ENCODE measurements at places on chromosomes 11 and 22. TPM values are rescaled to one million over a fixed set of nuclear protein-coding genes. Genes with fewer than 3 reads are reported as not detected.
A peak's percentile ranks its signal among the peaks of the same experiment; 100 is the strongest.

DNA sequence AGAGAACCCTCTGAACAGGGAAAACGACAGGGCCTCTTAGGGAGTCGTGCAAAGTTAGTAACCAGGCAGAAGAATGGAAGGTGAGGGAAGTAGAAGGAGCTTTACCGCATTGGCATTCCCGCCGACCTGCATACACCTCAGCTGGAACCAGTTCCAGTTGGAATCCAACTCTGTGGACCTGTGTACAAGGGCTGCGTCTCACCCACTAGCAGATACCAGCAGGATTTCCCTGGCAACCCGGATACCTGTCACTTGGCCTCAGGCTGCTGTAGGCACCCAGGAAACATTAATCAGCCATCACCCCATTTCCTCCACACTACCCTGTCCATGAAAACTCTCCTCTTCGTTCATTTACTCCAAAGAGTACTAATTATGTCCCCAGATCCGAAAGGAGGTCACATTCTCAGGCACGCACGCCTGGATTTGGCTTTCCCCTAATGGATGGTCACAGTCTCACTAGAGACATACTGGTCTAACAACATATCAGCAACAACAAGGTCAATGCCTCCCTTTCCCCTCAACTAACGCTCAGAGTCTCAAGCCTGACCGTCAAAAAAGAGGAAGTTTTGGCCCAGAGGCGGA is 842 bp downstream of the ARFGAP2 start:
- no peak for DNase-seq

- peak; percentile 66 for DNase-seq
Observed at GRCh38 chr11:67240576-67241389, 25.5 kb upstream of the GRK2 start.

The IL17RA gene
- total RNA-seq, result 19.6 TPM

DNA sequence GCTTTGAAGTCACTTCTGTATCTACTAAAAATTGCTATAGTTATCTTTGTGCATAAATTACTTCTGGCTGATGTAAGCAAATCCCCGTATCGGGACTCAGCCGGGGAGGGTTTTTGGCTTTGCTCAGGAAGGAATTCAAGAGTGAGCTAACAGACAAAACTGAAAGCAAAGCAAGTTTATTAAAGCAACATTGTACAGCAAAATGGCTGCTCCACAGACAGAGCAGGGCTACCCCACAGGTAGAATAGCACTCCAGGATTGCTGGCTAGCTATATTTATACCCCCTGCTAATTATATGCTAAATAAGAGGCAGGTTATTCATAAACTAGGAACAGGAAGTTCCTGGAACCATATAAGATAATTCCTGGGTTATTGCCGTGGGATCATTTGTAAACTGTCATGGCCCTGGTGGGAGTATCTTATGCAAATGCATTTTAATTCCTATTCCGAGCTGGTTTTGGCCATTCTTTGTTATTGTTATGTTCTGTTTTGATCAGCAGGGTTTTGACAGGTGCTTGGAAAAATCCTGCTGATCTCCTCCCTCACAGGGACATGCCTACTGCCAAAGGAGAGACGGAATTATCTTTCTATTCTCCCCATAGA is 15.2 kb downstream of the MIF start:
- DNase-seq, result no peak

- DNase-seq, result no peak
Observed at GRCh38 chr22:31625661-31626426, 36.2 kb downstream of the PISD start.

The TSSK2 gene
- not detected for total RNA-seq

The RIMBP3C gene
- total RNA-seq, result 0.20 TPM

The MMP27 gene
- not detected for total RNA-seq

DNA sequence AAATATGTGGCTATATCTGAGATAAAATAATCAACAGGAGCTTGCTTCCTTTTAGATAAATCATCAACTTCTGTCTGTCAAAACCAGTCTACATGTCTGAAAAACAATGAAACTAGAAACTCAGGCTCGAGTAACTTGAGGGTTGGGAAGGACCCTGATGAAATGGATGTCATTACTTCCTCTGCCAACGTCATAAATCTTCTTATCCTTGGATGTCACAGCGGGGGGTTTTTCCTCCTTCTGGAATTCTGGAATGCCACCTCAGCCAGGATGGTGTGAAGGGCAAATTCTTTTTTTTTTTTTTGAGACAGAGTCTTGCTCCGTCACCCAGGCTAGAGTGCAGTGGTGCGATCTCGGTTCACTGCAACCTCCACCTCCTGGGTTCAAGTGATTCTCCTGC is 13.4 kb downstream of the LGR4 start:
- no peak for DNase-seq

GRCh38 chr11:82701847-82702520 is 31.7 kb downstream of the FAM181B start:
- DNase-seq, result no peak

DNA sequence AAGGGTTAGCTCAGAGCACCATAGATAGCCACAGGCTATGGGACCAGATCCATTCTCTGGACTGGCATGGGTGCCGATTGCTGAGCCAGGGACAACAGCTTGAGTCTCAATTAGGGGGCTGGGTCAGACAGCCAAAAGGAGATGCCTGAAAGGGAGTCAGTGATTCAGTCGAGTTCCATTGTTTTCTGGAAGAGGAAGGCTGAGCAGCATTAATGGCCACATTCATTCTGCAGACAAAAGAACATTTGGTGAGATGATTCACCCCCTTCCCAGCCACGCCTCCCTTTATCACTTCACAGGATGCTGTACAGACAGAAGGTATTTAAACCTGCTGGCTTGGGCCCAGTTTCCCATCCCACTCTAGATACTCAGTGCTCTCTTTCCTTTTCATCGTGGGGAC is 131.9 kb downstream of the ADAMTS15 start:
- DNase-seq, result no peak

DNA sequence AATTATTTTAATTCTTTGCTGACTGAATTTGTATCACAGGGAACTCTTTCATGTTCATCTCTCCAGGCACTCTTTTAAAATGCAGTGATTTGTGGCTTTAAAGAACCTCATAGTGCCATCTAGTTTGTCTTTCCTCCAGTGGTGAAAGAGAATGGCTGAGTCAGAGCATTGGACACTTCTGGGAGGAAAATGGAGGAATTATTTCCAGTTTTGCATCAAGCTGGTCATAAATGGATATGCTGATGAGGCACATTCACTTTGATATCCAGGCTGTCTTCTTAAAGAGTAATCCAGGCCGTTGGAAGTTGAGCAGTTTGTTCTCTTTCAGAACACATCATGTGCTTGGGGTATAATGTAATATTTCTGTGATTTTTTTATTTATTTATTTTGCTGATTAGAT is 273.7 kb downstream of the DDX10 start:
- no peak for DNase-seq

DNA sequence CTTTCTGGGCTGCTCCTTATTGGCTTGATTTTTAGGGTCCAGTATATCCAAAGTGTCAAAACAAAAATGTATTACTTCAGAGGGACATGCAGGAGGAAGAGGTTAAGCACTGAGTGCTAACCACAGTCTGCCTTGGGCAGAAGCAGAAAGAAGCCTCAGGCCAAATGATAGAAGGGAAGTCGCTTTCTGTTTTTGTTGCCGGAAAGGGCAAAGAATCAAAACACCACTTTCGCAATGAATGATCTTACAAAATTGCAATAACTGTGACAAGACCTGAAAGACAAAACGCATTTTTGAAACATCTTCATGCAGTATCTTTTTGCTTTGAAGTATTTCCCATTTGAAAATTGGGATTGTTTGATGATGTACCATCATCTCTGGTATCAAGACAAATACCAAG is 70.1 kb upstream of the PICALM start:
- no peak for DNase-seq
